ENCODE measurements at places on chromosomes 6 and 20.

DNA sequence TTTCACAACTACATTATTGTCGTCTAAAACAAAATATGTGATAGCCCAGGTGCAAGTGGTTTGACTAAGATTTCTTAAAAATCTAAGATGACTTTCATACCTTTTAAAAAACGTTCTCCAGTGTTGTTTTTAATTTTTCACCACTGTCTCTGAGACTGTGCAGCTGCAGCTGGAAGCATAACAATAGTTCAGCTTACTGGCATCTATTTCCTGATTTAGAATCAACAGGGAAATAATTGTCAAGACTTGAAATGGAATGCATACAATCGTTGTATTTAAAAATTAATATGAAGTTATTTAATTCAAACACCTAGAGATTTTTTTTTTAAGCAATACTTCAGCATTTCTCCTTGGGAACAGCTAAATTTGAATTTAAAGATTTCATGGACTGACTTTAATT lies 982.0 kb upstream of the EPHA7 start:
- DNase-seq = no peak

GRCh38 chr6:142378138-142378875 lies 76.5 kb downstream of the ADGRG6 start:
- DNase-seq = no peak

GRCh38 chr6:88512951-88513350 lies 346.8 kb upstream of the CNR1 start:
- DNase-seq = no peak

- DNase-seq = no peak
These were observed 153.7 kb downstream of the MOXD1 start for GRCh38 chr6:132247381-132248159.

DNA sequence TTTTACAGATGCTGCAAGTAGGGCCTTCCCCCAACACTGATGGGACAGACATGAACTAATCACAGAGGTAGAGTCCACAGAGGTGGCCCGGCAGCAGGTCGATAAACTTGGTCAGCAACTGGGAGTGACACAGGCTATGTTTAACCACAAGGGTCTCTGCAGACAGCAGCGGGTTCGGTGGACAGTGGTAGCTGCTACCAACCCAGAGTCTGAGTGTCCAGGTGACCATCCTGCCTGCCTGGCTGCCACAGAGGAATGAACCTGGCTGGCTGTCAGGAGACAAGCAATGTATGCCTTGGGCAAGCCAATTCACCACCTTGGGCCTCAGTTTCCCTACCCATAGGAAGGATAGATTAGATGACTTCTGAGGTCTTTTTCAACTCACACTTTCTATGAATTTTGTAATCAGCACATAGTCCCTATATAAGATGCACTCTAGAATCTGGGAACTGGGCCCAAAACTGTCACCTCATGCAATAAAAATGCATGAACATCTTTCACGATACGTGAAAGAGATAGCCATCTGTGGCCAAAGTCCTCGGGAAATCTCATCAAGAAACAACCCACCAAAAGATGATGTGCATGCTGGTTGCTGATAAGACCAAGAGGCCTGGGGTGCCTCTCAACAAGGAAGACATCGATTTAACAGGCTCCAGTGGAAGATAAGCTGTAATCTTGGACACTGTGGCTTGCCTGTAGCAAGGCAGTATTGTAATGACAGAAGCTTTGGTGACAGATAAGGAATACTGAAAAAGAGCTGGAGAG lies 30.5 kb downstream of the MDGA1 start:
- DNase-seq = no peak

DNA sequence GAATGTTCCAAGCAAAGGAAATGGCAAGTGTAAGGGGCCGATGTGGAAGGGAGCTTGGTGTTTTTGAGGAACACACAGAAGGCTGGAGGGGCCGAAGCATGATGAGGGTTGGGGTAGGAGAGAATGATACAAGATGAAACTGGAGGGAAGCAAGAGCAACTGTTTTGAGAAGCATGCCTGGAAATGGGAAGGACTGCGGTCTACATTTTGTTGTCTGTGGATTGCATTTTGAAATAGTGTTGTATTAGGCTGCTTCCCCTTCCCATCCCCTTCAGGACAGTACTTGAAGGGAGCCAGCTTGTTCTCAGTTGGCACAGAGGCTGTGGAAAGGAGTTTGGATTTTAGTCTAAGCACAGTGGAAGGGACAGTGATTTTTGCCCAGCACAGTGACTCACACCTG lies 2.2 kb downstream of the TM9SF4 start:
- no peak for DNase-seq
